Activated naive CD8-positive, alpha-beta T cell treated with anti-CD3 and anti-CD28 coated beads, Interleukin-2, amount 50 U/mL, for 24 hours (primary cell): ENCODE measurements at places on chromosomes 6 and 20.

DNA sequence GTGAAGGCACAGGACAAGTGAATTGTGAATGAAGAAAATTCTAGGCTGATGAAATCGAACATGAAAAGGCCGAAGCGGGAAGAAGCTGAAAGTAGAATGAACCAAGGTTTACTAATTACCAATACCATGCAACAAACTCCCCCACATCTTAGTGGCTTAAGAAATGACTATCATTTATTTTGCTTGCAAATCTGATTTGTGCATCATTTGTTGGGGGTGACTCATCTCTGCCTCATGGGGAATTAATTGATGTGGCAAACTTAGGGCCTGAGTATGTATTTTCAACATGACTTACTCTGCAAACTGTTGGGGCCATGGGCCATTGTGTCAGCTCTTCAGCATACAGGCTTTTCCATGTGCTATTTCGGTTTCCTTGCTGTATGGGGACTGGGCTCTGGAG lies 26.8 kb downstream of the PPP1R14C start:
- peak; percentile 23 for DNase-seq

DNA sequence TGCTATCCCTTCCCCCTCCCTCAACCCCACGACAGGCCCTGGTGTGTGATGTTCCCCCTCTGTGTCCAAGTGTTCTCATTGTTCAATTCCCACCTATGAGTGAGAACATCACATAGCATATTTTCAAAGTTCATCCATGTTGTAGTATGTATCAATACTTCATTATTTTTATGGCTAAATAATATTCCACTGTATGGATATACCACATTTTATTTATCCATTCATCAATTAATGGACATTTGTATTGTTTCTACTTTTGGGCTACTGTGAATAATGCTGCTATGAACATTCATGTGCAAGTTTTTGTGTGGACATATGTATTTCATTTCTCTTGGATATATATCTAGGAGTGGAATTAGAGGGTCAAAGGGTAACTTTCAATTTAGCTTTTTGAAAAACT lies 58.7 kb upstream of the ARMC2 start:
- no peak for DNase-seq

DNA sequence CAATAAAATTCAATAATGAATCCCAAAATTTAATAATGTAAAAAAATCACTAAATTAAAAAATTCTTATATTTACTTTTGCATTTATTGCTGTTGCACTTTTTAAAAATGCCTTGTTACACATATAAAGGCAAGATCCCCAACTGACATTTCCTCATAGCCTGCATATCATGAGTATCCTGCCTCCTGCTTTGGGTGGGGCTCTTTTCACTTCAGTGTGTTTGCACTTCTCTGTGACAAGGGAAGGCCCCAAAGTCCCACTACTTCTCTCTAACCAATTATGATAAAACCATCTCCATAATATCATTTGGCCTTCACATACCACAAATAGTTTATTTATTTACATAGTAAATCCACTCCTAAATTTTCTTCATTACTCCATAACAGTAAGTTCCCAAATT lies 446.1 kb upstream of the MARCKS start:
- DNase-seq, result no peak

DNA sequence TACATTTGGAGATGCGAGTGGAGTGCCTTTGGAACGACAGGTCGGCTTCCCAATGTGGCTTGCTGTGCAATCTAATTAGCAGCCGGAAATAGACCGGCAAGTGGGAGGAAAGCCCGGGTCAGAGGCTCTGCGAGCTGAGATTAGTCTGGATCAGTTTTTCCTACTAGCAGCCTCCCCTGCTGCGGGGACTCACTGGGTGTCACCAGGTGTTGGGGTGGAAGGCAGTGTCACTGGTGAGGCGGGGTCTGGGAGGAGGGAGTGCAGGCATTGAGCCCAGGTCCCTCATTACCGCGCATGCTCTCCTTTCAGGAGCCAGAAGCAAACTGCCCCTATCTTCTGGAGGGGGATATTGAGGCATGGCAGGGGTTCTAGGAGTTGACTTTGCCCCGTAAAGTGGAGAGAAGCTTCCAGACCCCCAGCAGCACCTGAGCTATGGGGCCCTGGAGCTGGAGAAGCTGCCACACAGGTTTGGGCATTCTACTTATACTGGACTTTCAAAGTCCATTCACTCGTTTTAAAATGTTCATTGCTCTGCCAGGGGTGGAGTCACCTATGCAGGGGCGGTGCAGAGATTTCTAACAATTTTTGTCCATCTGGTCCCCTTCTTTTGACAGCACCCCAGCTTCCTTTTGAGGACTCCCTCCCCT lies 11.0 kb downstream of the SULF2 start:
- no peak for DNase-seq

DNA sequence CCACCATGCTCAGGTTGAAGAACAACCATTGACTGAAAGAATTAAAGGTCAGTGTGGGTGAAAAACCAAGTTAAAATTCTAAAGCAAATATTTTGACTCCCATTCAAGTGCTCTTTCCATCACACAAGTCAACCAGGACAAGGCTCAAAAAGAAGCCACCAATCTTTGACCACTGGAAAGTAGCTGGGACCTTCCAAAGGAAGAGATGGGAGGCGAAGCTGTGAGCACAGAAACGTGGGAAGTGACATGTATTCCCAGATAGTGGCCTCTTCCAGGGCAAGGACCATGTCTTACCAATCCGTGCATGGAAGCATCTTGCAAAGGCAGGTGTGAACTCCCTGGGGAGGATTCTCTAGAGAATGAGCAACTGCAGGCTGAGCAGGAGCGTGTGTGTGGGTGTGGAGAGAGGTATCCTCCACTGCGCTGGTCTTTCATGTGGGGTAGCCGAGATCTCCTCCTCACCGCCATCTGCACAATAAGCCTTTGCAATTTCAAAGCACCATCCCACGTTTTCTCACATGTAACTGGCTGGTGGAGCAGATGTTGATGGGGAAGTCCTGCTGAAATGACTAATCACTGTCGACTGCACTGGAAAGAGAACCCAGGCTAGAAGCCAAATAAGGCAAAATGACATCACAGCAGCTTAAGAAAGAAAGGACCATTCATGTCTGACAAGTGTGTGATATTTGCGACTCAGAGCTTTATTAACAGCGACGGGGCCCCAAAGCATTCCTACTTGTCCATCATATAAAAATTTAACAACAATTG lies 189.4 kb upstream of the RREB1 start:
- peak; percentile 79 for DNase-seq

DNA sequence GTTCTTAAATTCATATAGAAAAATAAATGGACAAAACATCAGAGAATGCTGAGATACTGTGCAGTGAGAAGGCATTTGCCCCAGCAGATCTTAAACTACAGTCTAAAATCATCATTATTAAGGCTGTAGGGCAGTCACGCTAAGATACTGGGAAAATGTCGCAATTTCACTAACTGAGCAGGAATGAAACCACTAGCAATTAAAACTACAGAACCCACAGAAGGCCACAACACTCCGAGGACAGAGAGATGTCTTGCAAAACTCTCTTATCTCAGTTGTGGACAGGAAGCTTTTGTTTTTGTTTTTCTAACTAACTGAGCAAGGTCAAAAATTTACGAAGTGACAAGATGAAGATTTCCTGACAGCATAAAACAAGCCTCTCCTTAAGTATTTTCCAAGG lies 18.2 kb downstream of the GNAS-AS1 start:
- no peak for DNase-seq

GRCh38 chr20:63518946-63519667 lies 1.5 kb upstream of the PPDPF start:
- DNase-seq, result no peak

DNA sequence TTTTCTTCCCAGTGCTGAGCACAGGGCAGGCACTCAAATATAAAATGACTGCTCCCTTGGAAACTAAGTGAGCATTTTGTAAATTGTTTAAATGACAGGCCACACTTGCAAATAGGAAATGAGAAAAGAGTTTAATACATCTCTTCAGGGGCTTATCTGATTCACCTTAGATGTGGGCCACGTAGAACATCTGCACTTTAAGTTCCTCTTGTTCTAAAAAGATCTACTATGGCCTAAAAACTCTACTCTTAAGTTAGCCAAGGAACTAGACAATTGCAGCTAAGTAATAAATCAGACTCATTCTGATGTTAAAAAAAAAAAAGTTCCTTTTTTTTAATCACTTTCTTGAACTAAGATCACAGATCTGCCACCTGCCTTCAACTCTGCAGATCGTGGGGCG lies 126.3 kb downstream of the KIF16B start:
- DNase-seq, result no peak

GRCh38 chr20:64161356-64162238 lies 2.7 kb upstream of the MYT1 start:
- DNase-seq, result peak; percentile 44

GRCh38 chr6:169165561-169166300 lies 87.9 kb downstream of the THBS2 start:
- DNase-seq, result no peak

- DNase-seq, result no peak
Measured at GRCh38 chr6:159963111-159963510, 5.8 kb upstream of the IGF2R start.

DNA sequence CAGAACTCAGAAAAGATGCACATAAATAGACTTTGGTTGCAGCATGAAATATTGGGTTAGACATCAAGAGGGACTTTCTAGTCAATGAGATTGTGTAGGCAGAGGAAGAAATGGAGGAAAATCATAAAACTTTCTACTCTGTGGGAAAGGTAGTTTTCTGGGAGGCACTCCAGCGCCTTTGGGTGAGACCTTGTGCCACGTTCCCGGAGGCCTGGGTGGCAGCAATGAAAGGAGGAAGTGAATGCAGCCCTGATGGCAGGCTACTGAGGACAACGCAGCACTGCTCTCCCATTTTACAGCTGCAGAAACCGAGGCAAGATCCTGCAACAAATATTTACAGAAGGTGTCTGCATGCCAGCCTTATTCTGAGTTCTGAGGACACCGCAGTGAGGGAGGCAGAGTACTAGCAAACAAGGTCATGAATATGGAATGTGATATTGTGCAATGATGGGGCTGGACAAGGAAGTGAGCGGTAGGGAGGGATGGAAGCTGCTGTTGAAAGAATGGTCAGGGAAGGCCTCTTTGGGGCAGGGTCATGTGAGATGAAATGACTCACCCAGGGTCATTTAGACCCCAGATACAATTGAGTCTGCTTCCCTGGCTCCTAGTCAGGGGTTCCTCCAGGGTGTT lies 159.1 kb downstream of the TFAP2C start:
- no peak for DNase-seq

DNA sequence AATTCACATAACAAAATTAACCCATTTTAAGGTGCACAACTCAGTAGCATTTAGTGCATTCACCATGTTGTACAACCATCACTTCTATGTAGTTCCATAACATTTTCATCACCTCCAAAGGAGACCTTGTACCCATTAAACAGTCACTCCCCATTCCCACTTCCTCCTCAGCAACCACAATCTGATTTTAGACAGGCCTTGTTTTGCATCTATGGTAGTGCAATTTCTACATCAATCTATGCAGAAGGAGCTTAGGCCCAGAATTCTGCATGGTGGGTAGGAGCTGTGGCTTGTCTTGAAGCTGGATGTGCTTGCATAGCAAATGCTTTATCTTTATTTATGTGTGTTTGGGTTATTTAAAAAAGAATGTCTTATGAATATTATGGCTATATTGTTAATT lies 13.5 kb upstream of the HLA-DQA1 start:
- DNase-seq, result no peak

DNA sequence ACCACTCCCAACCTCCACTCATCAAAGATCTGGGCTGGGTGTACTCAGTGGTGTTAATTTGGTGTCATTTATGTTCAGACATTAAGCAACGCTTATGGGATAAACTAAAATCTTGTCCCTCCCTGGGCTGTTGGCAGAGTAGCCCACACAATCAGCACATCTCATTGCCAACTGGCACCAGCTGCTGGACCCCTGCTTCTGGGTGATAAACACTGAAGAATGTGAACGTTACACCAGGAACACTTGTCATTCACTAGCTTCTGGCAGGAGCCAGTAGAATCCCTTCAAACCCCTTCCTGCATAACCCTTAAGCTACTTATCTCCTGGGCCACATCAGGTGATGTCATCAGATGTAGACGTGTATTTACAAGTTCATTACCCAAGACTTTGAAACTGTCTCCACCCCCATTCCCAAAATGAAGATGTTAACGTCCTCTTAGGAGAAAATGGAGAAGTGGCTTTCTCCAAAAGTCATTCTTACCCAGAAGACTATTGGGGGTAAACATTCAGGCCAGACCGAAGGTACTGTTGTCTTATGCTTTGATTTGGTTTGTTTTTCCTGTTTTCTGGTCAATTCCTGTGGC lies 107.8 kb upstream of the CD93 start:
- no peak for DNase-seq

- no peak for DNase-seq
Measured at GRCh38 chr6:112459758-112460304, 112.7 kb downstream of the RFPL4B start.

GRCh38 chr6:118558464-118559217 lies 10.5 kb downstream of the PLN start:
- DNase-seq, result no peak

DNA sequence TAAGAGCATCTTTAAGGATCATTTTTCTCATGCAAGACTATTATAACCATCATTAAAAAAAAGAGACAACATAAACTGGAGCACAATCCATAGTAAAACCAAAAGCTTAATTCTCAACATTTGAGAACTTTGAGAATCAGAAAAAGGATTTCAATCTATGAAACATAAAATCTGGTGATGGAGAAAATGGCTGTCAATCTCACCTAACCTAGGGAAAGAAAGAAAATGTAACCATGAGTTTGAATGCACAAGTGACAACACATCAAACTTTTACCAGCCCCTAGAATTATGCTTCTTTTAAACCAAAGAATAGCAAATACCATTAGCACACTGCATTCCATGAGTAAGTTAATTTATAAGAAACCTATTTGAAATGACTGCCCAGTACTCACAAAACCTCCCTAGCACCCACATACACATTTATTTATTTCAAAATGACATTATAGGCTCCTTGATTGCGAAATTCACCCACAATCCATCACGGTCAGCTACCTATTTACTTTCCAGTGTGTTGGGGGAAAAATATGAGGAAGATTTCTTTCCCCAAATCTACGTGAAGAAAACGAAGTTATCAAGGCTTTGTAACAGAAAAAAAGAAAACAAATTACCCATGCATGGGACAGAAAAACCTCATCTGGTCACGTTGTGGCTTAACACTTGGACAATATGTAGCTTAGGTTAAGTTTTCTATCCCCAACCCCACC lies 828 bp downstream of the ASCC3 start:
- DNase-seq, result no peak

DNA sequence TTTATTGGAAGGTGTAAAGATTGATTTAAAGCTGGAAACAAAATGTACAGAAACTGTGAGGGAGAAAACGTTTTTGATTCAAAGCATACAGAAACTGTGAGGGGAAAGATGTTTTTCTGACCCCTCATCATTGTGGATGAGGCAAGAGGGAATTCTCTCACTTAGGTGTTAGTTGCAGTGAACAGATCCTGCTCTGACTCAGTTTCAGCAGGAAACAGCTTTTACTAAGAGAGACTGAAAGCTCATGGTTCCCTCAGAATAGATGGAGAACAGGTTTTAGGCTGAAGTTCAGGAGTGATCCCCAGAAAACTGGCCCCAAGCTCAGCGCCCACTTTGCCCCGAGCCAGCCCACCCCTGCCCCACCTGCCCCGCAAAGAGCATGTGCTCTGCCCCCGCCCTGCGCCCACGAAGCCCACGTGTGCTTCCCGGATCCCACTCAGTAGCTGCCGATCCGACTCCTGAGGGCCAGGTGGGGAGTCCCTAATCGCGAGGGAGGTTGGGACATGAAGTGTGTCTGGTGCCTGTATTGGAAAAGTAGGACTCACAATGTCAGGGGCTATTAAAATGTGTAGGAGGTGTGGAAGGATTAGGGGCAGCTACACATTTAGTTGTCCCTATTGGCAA lies 41.2 kb downstream of the DUSP22 start:
- no peak for DNase-seq

GRCh38 chr6:2116496-2116895 lies 128.9 kb downstream of the GMDS start:
- no peak for DNase-seq
